Keratinocyte (primary cell): ENCODE measurements at places on chromosomes 5 and 9. TPM values are rescaled to one million over a fixed set of nuclear protein-coding genes. Genes with fewer than 3 reads are reported as not detected.

DNA sequence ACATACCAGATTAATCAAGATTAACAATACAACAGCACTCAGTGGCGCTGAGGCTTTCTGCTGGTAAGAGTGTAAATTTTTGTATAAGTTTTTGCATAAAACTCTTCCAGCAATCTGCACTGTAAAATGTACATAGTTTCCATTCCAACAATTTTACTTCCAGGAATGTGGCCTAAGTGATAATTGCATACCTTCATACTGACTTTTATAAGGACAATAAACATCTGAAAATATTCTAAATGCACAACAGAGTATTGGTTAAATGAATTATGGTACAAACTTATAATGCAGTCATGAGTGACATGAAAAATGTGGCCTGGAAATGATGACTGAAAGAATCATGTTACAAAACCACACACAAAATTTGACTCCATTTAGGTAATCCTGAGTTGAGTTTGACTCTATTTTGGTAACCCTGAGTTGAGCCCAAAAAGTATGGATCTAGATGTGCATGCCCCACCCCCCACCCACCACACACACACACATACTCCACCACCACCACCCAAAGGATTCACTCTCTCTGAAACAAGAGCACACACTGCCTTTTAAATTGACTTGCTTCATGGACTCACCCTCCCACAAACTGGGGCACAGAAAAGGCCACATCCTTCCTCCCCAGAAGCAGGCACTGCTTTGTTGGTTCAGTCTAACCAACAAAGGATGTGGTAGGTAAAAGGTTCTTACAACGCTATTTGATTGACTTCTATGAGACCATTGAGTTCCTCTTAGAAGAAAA lies 137.6 kb downstream of the SUSD1 start:
- DNase-seq: no peak
- no peak overlapping the region for H3K27ac ChIP-seq
- H3K4me3 ChIP-seq: no peak overlapping the region
- H3K36me3 ChIP-seq: no peaks in the 10 kb centered on the region

GRCh38 chr9:19137282-19137681 lies 10.0 kb upstream of the PLIN2 start:
- no peaks in the 10 kb centered on the region for H3K27me3 ChIP-seq
- H3K27ac ChIP-seq: no peak overlapping the region
- H3K4me1 ChIP-seq: peaks cover 3% of the 10 kb centered on the region
- no peak for DNase-seq
- no peak overlapping the region for H3K4me3 ChIP-seq

OTULINL gene
- polyA plus RNA-seq: 0.22 to 0.62 TPM (median 0.61 TPM) in 3 replicates

- H3K4me1 ChIP-seq: peaks cover 11% of the 10 kb centered on the region
- DNase-seq: no peak
- no peaks in the 10 kb centered on the region for H3K36me3 ChIP-seq
- no peak overlapping the region for H3K4me3 ChIP-seq
- H3K27me3 ChIP-seq: no peaks in the 10 kb centered on the region
These were observed 128.4 kb upstream of the BASP1 start for GRCh38 chr5:17089001-17089400.
